CD4-positive, alpha-beta T cell treated with Interleukin-6 at 100 ng/mL for 8 hours (primary cell): ENCODE measurements at places on chromosomes 3 and 15.
A peak's percentile ranks its signal among the peaks of the same experiment; 100 is the strongest.

DNA sequence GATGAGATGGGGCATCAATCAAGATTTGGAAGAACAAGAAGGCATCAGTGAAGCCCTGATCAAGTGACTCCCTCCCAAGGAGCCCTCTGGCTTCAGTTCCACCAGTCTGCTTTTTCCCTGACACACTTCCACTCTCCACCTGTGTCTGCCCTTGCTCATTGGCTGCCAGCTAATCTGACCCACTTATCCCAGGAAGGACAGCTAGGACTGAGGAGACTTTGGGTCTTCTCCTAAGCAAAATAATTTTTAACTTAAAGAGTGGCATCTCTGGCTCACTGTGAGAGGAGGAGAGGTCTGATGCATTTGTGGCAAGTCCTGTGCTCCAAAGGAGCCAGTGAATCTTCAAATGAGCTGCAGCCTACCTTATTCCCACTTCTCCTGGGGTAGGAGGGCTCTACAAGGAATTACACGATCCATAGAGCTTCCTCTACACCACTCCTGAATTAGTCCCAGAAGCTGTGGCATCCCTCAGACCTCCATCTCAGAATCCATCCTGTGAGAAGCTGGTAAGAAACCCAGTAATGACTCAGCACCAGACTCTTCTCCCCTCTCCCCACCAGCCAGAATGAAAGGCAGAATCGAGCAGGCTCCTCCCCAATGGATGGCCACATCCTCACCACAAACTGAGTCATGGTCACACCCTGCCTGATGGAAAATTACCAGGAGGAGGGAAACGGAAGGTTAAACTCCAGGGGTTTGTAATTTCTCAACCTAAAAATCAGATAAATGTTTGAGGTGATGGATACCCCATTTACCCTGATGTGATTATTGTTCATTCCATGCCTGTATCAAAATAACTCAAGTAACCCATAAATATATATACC lies 6.3 kb upstream of the PKM start:
- DNase-seq, result peak; percentile 59

DNA sequence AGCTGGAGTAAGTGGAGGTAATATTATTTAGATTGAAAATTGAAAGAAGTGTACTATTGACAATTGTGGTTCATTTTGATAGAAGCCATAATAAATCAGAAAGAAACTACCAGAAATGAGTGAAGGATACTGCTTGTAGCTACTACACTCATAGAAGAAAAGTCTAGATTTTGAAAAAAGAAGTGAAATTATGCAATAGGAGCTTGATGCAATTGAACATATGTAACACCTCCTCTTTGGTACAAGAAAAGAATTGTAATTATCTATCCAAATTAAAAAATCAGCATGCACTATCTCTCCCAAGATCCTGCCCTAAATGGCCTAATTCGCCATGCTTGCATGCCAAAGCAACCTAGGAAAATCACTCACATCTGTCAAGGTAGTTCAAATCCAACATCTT lies 51.1 kb upstream of the CD200R1L start:
- no peak for DNase-seq

DNA sequence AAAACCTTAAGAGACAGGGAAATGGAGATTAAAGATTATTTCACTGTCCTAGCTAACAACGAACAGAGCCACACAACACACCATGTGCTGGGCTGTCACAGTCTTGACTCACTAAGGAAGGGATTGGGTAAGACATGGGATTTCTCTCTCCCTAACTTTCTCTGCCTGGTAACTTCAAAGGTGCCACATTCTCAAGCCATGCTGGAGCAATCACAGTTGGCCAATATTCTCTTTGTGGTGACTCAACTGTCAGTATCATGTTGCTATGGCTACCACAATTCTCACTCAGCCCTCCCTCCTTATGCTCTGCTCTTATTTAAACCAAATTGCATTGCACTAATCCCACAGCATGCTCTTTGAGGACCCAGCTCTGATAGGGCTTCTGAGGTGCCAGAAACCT lies 74.0 kb downstream of the OXNAD1 start:
- peak; percentile 29 for DNase-seq

GRCh38 chr3:16375891-16376290 lies 110.9 kb downstream of the OXNAD1 start:
- DNase-seq, result no peak

- DNase-seq, result peak; percentile 47
Observed at GRCh38 chr3:99808163-99808794, 9.4 kb upstream of the CMSS1 start.

- no peak for DNase-seq
Observed at GRCh38 chr3:101646726-101647125, 30.2 kb downstream of the ZBTB11 start.

DNA sequence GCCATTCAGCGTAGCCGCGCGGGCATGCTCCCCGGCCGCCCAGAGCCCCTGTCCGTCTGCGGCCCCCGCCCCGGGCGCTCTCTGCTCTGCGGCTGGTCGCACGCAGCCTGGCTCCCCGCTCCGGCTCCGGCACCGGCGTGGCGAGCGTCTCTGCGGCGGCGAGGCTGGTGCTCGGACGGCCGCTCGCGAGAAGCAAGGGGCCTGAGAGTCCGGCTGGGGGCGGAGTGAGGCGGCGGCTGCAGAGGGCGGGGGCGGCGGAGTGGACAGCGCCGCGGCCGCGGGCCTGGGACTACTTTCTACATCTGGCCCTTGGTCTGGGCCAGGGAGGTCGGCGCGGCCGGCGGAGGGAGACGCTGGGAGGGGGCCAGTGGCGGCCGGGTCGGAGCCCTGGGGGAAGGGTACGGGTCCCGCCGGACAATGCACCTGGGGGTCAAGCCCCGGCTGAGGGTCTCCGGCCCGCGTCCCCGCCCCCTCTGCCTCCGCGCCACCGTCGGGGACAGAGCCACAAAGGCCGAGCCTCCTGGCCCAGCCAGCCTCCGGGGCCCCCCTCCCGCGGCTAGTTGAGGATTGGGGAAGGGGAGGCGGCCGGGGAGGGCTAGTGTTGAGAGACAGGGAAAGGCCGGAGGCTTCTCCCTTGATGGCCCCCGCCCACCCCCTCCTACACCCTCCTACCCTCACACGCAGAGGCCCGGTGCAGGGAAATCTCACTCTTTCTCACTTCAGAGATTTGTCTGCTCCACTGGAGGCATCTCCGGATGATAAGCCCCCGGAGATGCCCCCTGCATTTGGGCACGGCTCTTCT lies at the start of gene PRTG:
PRTG (minus strand) TSS at position 226 of the 802 bp plus-strand sequence; CDS start at position 5, 221 bp downstream.
- no peak for DNase-seq

- no peak for DNase-seq
Observed at GRCh38 chr3:32816439-32817256, 1.1 kb upstream of the TRIM71 start.

DNA sequence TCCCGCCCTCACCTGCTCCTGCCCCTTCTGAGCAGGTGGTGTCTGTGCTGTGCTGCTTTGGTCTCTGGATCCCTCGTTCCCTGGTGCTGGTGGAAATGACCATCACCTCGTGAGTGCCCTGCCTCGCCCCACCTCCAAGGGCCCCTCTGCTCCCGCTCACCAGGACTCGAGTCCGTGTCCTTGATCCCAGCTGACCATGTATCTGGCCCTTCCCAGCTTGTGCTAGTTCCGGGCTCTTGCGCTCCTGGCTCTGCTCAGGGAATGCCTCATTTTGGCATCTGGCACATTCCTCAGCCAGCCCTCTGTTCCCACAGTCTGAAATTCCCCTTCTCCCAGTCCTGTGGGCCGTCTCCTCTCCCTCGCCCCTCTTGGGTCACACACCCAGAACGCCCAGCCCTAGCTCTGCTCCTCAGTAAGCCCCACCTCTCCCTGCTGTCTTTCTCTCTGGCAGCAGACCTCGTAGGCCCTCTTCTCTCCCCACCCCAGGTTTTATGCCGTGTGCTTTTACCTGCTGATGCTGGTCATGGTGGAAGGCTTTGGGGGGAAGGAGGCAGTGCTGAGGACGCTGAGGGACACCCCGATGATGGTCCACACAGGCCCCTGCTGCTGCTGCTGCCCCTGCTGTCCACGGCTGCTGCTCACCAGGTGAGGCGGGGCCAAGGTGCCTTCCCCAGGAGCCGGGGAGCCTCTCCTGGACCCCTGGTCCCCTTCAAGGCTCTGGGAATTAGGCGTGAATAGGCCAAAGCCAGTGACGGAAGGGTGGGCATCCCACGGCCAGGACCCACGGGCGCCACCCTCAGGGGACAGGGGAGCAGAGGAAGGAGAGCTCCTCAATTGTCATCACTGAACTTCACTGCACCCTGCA lies 11.5 kb downstream of the SLC51A start:
- no peak for DNase-seq

GRCh38 chr3:137835096-137835495 lies 71.0 kb downstream of the SOX14 start:
- DNase-seq, result no peak

DNA sequence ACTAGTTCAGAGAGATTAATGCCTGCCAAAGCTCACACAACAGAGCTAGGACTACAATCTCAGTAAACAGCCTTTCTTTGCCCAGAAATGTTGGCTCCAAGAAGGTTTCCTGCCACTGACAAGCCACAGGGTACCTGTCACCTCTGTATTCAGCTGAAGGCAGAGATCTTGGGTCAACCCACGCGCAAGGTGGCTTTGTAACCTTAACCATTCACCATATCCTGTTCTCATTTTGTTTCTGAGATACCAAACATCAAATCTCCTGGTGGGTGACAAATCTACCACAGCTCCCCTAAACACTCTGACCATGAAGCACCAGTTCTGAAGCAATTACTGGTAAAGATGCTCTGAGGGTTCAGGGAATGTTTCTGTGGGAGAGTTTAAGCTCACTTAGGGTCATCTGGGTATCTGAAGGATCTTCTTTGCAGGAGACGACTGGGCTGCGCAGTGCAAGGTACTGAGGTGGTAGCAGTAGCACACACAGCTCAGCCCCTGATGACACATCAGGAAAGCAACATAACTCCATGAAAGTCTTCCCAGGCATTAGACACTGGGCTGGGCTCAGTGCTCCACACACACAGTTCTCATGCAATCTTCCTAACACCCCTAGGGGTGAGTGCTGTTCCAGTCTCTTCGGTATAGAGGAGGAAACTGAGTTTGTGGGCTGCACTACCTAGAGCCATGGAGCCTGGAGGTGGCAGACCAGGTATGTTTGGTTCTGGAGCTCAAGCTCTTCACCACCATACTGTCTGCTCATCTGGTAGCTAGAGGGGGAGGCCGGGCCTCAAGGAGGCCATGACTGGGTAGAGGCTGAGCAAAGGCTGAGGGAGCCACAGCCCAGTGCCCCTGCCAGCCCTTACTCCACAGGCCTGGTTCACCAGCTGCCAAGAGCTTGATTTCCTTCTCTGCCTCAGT lies 7.7 kb downstream of the CXCR6 start:
- DNase-seq, result peak; percentile 64

GRCh38 chr3:155387571-155387970 lies 94.1 kb upstream of the STRIT1 start:
- no peak for DNase-seq

DNA sequence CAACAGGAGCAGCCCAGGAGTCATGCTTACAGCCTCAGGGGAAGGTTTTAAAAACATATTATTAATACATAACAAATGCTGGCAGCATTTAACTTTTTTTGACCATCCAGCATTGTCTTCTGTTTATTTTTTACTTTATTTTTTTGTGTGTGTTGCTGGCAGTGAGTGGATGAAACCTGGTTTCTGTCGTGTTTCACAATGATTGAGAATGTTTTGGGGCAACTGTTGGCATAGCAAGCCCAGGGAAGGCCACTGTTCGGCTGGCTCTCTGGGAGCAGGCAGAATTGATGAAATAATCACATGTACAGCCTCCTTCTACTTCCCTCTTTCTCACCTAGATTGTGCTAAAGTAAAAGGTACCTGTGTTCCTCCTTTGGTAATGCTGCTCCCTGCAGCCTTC lies 190.2 kb downstream of the NR1D2 start:
- DNase-seq, result no peak

- no peak for DNase-seq
Observed at GRCh38 chr3:127925384-127925783, 10.4 kb downstream of the KBTBD12 start.

- DNase-seq, result no peak
Observed at GRCh38 chr3:30664459-30664858, 58.1 kb downstream of the TGFBR2 start.

- no peak for DNase-seq
Observed at GRCh38 chr3:105688821-105689220, 180.0 kb downstream of the CBLB start.

- DNase-seq, result no peak
Observed at GRCh38 chr3:14319654-14320182, 82.7 kb upstream of the SLC6A6 start.

GRCh38 chr3:181610973-181611265 lies 100.8 kb upstream of the SOX2 start:
- no peak for DNase-seq

- no peak for DNase-seq
Observed at GRCh38 chr15:63319065-63319464, 41.7 kb downstream of the APH1B start.

DNA sequence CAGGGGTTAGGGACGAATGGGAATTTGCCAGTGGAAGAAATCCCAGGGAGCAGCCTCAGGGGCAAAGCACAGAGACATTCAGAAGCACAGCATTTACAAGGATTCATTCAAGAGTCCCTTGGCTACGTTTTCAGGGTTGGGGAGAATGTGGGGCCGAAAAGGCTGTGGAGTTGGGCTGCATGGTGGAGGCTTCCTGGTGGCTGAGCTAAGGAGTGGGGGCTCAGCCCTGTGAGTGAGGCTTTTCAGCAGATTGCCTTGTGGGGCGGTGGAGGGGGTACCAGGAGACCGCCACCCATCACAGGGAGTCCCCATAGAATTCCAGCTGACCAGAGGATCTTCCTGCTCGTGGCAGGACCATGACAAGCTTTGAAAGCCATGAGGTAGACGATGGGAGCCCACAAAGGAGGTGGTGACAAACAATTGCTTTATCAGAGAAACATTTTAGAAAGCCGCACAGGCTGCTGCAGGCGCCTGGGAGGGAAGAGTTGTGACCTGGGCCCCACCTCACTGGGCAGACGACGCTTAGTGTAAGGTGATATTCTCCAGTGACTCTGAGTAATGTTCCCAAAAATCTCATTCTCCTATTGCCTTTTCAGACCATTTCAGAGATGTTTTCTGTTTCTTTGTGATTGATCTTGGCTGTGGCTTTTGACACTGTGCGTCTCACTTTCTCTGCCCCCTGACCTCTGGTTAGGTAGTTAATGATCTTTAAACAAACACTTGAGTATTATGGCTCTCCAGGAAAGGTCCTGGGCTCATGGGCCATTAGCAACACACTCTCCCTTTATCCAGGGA lies 128.0 kb downstream of the DNAJB8 start:
- DNase-seq, result no peak

DNA sequence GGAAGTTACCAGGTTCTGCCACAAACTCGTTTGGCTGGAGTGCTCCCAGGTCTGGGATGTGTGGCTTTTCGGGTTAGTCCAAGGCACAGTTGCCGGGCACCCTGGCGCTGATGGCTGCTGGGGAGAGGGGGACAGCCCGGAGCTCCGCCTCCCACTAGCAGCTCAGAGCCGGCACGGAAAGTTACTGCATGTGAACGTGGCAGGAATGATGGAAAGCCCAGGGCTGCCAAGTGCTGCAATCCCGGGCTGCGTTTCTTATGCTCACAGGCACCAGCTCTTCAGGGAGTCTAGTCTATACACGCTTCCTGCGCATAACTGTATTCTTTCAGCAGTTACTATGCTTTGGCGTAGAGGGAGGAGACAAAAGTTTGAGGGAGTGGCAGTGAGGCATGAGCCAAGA lies 141.8 kb upstream of the ICE2 start:
- no peak for DNase-seq
